ENCODE measurements at places on chromosomes 5 and 9.

DNA sequence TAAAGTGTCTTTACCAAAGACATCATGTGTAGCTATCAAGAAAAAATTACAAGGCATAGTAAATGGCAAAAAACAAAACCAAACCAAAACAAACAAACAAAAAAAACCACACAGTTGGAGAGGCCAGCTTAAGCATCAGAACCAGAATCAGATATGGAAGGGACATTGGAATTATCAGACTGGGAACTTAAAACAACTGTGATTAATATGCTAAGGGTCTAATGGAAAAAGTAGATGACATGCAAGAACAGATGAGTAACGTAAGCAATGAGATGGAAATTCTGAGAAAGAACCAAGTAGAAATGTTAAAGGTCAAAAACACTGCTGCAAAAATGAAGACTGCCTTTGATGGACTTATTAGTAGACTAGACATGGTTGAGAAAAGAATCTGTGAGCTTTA, 75.9 kb downstream of the FBXO38 start:
- DNase-seq, result no peak

DNA sequence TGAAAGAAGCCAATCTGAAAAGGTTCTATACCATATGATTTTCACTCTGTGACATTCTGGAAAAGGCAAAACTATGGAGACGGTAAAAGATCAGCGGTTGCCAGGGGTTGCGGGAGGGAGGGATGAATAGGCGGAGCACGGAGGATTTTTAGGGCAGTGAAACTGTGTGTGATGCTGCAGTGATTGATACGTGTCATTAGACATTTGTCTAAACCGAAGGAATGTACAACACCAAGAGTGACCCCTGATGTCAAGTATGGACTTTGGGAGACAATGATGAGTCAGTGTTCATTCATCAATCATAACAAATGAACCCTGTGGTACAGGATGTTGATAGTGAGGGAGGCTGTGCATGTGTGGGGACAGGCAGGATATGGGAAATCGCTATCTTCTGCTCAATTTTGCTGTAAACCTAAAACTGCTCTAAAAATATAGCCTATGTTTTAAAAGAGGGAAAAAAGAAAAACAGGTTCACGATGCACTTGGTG, 34.4 kb downstream of the ERGIC1 start:
- no peak for DNase-seq

DNA sequence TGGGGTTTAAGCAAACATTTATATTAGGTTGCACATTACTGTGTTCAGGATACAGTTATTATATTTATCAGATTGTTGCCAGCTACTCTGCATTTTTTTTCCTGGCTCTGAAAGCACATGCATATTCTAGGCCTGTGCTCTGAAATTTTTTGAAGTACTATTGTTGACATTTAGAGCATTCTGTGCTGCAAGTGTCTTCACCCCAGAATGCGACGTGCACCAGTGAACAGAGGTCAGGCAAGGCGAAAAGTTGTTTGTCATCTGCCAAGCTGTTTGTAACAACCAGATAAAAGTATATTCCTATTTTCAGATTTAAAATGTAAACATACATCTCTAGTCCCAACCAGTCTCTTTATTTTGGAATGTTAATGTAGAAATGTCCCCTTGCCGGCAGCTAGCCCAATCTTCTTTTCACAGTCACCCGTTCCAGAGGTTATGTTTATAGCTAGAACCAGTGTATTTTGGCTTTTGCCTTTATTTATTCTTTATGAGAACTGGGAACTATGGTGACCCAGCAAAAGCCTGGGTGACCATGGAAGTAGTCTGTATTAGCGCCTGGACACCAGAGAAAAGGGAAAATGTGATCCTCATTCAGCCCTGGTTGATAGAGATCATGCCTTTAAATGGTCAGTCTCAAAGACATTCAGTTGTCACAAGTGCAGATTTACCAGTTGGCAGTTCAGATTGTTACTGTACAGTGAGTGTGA, 84.6 kb downstream of the NDUFAF2 start:
- DNase-seq, result no peak

GRCh38 chr5:83270311-83270710, 193.0 kb downstream of the XRCC4 start:
- DNase-seq, result no peak

- DNase-seq, result no peak
Observed at GRCh38 chr9:104009826-104010225, 84.3 kb upstream of the SMC2 start.
